ENCODE measurements at places on chromosomes 5 and 9.

DNA sequence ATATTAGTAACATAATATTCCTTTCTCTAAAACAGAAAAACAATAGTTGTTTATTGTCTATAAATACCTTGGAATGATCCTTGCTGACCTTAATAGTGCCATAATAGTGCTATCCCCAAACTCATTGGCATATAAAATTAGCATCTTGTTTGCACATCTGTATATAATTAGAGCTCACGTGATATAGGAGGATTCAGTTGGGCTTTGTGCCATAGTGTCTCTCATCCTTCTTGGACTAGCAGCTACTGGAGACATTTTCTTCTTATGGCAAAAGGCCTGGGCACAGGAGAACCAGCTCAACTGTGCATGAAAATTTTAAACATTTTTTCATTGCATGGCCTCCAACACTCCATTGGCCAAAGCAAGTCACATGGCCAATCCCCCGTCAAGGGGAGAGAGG is 342.5 kb downstream of the SPATA31D1 start:
- DNase-seq: no peak

GRCh38 chr5:61137835-61138234 is 24.4 kb downstream of the SMIM15 start:
- no peak for DNase-seq

GRCh38 chr5:16666883-16667398 is 50.1 kb upstream of the RETREG1 start:
- DNase-seq: no peak

DNA sequence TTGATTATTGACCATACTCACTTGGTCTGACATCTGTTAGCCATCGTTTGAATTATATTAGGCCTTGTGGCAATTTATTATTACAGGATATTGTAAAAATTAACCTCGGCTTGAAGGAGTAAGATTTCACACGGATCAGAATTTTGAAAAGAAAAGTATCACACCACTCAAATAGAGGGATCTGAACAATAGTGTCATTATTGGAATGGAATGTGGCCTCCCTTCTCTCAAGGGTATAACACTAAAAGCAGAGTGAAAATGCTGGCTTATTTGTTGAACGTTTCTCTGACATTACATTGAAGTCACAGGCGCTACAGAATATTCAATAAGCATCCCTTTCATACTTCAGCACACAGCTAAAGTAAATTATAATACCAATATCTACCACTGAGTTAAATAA is 509.3 kb downstream of the CTNND2 start:
- DNase-seq: no peak

DNA sequence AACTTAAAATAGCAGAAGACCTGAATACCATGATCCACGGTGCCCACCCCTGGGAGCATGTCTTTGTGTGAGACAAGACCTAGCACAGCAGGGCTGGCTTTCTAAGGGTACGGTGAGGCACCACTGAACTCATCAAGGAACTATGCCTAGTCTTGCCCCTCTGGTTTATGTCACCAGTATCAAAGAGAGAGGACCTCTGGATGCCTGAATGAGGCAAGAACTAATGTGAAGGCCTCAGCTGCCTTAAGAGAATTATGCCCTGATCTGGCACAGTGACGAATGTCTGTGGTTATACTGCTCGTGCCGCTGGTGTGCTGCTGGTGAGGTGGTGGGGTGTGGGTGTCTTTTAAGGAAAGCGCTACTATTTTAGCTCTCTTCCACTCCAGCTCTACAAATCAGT is 23.0 kb downstream of the NREP start:
- DNase-seq: no peak

GRCh38 chr5:36528588-36528987 is 77.8 kb upstream of the SLC1A3 start:
- no peak for DNase-seq

GRCh38 chr5:38541174-38541725 is 15.2 kb downstream of the LIFR start:
- DNase-seq: no peak

DNA sequence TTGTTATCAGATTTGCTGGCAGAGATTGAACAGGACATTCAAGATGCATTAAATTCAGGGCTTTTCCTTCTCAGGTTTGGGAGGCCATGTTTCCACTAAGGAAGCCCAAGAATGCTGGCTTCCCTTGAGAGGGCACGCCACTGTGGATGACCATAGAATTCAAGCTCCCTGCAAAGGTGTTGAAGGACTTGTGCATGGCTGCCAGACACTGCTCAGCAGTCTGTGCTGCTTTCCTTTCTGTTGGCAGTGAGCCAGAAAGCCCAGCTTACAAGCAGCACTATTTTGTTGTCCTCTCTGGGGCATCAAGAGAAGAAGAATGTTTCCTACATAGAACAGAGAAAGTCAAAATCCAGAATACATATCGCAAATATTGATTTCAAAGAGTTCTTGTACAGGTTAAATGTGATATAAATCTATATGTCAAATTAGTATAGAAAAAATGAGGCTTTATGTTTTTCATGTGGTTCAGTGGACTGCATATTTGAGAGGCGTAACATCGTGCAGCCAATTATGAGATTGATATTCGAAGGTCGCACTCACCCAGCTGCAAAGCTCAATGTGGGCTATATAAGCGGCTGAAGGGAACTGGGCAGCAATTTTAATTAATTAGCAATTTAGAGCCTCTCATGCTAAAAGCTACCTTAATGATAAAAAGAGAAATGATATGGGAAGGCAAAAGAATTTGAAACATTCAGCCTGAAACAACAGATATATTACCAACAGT is 103.1 kb upstream of the ISL1 start:
- DNase-seq: no peak

DNA sequence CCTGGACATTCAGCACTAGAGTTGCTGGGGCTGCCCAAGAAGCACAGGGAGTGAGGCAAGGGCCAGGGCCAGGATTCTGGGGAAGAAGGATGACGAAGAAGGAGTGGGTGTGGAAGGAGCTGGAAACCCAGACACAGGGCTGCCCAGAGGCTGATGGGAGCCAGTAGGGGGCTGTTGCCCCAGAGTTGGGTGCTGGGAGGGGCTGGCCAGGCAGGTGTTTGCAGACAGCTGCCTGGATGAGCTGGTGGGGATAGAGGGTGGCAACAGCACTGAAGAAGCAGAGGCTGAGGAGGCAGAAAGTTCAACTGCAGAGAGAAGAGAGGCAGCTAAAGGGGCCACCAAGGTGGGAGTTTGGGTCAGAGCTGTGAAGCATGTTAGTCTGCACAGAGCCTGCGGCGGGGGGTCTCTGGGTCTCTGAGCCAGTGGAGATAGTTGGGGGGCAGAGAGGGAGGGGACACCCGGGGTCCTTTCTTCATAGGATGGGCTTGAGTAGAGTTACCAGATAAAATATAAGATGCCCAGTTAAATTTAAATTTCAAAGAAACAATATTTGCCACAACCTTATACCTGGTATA is 2.5 kb upstream of the AQP7 start:
- no peak for DNase-seq

DNA sequence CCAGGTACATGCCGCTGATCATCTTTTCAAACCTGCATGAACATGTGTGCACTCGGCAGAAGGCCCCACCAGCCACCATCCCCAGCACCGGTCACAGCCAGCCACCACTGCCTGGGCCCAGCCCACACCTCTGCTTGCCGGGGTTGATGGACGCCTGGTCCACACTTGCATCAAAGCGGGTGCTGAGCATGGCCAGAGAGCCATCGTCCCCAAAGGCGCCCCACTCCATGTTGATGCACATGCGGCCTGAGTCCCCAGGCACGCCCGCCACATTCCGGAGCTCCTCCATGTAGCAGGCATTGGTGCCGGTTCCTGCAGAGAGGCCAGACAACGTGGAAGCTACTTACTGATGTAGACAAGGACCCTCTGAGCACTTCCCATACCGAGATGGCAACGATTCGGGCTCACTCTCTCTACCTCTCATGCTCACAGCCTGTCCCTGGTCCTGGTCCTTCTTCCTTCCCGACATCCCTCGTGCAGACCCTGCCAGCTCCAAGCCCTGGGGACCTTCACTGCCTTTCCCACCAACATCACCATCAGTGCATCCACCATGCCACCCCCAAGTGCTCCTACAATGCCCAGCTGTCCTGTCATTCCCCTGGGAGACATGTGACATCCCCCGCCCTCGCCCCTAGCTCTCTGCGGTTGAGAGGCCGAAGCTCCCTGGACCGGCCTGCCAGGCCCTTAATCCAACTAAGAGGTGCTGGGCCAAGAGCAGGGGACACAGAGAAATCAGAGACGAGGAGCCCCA is 17.2 kb downstream of the HK3 start:
- DNase-seq: no peak

- DNase-seq: no peak
Measured at GRCh38 chr5:86314951-86315350, 302.8 kb upstream of the COX7C start.

DNA sequence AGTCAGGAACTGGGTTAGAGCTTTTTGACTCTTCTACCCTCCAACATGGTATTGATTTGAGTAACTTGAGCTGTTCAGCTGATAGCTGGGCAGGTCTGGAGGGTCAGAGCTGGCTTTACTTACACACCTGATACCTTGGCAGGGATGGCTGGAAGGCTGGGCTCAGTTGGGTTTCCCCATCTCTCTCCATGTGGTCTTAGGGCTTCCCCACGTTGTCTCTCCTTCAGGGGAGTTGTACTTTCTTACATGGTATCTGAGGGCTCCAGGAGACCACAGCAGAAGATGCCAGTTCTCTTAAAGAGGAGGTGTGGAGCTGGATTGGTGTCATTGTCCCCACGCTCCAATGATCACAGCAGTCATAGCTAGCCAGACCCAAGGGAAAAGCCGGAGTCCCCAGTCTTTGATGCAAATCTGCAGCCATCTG is 25.6 kb downstream of the ISOC1 start:
- no peak for DNase-seq

- DNase-seq: no peak
Measured at GRCh38 chr9:114080773-114081440, 2.8 kb upstream of the AMBP start.

GRCh38 chr9:15501179-15501578 is 9.6 kb downstream of the PSIP1 start:
- DNase-seq: no peak

DNA sequence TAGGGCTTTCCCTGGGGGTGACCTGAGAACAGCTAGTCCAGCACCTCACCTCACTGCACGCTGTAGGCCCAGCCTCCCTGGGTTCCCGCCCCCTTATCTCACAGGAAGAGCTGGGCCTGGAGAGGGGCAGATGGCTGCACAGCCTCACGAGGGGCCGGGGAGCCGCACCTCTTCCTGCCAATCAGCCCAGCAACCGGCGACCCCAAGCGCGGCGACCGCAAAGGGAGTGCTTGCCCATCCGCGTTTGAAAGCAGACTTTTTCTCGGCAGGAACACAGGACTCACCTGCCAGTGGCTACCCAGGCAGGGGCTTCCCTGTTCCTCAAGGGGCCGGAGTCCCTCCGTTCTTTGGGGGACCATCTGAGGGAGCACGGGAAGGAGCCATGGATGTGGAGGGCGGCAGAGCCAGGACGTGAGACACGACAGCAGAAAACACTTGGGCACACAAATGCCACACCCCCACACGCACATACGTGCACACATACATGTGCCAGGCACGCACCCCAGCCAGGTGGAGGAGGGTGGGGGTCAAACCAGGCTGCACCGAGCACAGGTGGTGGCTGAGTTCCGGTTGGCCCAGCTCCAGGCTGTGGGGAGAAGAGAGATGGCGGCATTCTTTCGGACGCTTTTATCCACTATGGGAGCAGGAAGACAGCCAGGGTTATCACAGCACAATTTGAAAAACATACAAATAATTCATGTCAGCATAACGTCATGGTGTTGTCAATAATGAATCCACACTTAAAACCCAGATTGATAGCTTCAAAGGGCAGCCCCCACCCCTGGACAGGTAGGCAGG is 11.3 kb downstream of the TMEM250 start:
- DNase-seq: no peak

GRCh38 chr5:55308254-55308836 is 556 bp downstream of the MTREX start:
- DNase-seq: peak; percentile 5

DNA sequence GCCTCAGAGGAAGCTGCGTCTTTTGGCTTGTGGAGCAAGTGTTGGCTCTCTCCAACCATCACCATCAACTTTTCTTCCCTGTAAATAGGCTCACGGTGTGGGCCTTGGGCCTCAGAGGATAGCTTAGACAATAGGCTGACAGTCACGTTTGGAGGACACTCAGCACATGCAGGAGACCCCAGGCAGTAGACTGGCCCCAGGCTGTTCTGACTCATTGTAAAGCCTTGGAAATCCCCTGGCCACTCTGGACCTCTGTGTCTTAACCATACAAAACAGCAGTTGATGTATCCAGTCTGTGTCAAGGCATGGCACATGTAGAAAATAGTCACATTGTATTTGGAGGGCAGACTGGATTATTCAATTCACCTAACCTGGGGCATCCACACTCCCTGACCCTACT is 18.6 kb downstream of the CD74 start:
- DNase-seq: no peak

GRCh38 chr5:76556511-76557221 is 66.5 kb downstream of the F2RL2 start:
- DNase-seq: no peak

DNA sequence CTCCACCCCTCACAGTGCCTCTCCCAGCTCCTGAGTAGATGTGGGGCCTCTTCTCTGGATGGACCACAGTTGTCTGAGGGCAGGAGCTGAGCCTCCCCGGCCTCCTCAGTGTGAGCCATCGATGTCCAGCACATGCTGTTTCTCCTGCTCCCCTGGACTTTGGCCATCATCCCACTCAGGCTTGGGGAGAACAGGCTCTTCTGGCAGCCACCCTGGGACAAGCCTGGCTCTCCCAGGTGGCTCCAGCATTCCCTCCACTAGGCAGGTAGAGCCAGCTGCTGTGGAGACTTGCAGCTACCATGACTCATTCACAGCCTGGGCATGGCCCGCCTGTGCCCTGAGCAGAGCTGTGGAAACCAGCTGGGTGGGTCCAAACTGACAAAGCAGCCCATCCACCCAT is 77.0 kb downstream of the CSNK1A1 start:
- no peak for DNase-seq

- no peak for DNase-seq
Measured at GRCh38 chr5:114780290-114780689, 389.4 kb downstream of the TRIM36 start.

GRCh38 chr5:79305706-79306105 is 69.8 kb downstream of the JMY start:
- DNase-seq: no peak

DNA sequence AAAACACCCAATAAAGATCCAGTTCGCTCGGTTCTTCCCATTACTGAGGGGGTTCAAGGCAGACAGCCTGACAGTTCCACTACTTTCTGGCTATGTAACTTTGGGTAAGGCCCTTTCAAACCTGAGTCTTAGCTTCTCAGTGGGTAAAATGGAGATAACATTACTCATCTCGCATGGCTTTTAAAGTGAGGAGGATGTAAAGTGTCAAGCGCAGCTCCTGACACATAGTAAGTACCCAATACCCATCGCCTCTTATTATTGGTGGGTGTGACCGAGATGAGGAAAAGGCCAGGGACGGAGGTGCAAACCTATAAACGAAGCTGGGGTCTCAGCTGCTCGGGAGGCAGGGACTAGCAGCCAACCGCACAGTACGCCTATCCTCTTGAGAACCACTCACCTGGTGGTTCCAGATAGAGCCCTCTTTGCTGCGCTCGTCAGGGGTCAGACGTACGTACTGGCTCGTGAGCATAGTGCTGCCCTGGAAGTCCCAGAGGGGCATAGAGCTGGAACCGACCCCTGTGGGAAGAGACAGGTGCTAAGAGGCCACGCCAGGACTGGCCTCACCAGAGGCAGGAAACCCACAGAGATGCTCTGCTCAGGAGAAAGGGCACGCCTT is 584 bp downstream of the LMAN2 start:
- DNase-seq: no peak

- DNase-seq: no peak
Measured at GRCh38 chr9:86263876-86264275, 4.4 kb upstream of the C9orf153 start.

GRCh38 chr5:135871268-135871915 is 24.2 kb downstream of the IL9 start:
- DNase-seq: no peak
